ENCODE measurements at places on chromosomes 1 and 21.

- no peak for DNase-seq
Measured at GRCh38 chr1:104212239-104212638, 462.5 kb downstream of the AMY1C start.

DNA sequence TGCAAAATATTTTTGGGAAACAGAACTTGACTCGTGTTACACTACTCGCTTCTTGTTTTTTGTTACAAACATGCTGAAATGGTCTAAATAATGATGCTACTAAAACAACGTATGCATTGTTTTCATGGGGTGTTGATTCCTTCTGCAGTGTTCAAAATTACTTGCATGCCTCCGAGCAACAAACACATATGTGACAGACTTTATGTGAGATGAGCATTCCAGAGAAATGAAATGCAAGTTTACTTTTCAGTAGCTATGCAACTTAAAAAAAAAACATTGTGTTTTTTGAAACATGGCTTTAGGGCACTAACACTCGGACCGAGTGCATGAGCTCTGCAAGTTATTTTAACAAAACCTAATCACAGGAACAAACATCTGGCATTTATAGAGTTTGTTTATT is 84.8 kb downstream of the CAMTA1 start:
- DNase-seq, result no peak

- DNase-seq, result peak; percentile 16
Measured at GRCh38 chr1:151255381-151255780, 847 bp downstream of the PSMD4 start.

GRCh38 chr1:239868058-239868832 is 223.4 kb upstream of the FMN2 start:
- DNase-seq, result no peak

Measured in germinal center (tissue), 1 donor.